ENCODE measurements at places on chromosomes 2 and 18.

- DNase-seq: no peak
Observed at GRCh38 chr2:137380610-137381009, 583.7 kb upstream of the HNMT start.

GRCh38 chr2:217757108-217757463, 245.7 kb downstream of the TNS1 start:
- DNase-seq: no peak

GRCh38 chr2:10378189-10378588, 69.9 kb downstream of the ODC1 start:
- DNase-seq: no peak

- DNase-seq: no peak
Observed at GRCh38 chr2:109312902-109313301, 183.9 kb downstream of the SH3RF3 start.

DNA sequence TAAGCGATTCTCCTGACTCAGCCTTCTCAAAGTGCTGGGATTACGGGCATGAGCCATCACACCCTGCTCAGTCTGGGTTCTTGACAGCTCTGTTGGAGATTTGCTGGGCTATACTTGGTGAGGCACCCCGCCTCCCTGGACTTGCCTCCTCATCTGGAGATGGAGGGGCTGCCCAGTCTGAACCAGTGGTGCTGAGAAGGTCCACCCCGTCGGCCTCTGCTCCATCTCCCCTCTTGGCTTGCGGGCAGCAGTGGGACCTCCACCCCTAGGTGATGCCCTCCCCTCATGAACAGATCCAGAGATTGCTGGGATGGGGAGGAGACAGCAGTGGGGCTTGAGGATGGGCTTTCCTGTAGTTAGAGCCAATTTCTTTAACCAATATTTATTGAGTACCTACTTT, 120.9 kb downstream of the CLIP4 start:
- DNase-seq: no peak

GRCh38 chr2:23393722-23394121, 8.7 kb downstream of the KLHL29 start:
- DNase-seq: no peak

DNA sequence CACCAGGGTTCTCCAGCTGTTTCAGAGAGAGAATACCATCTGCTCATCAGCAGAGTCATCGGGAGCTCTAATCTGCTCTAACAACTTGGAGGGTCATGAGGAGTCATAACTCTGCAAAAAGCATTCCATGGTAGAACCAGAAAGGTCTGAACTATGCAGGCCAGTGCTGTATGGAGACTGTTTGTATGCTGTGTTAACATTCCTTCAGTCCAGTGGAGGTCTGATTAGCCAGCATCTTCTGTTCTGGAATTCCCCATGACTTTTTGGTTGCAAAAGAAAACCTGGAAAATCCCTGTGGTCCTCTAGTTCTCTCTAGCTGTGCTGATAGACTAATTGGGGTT, 9.4 kb upstream of the ITGB6 start:
- no peak for DNase-seq

- DNase-seq: no peak
Observed at GRCh38 chr2:73983322-73984202, 1.1 kb upstream of the TET3 start.
